ENCODE measurements at places on chromosomes 4 and X.

DNA sequence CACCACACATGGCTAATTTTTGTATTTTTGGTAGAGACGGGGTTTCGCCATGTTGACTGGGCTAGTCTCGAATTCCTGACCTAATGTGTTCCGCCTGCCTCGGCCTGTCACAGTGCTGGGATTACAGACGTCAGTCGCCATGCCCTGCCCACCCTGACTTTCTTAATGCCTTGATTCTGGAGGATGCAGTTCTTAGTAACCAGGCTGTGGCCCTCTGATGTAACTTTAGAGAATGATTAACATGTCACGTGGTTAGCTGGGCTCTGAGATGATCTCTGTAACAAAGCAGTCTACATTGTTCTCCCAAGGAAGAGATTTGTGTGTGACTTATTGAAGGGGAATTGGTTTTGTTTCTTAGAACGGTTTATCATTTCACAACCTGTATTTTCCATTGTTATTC, 30.6 kb downstream of the ANK2 start:
- no peak for DNase-seq

GRCh38 chr4:147913137-147913536, 181.2 kb downstream of the ARHGAP10 start:
- DNase-seq, result no peak

GRCh38 chrX:101395789-101396188, 5.0 kb downstream of the RPL36A start:
- no peak for DNase-seq

DNA sequence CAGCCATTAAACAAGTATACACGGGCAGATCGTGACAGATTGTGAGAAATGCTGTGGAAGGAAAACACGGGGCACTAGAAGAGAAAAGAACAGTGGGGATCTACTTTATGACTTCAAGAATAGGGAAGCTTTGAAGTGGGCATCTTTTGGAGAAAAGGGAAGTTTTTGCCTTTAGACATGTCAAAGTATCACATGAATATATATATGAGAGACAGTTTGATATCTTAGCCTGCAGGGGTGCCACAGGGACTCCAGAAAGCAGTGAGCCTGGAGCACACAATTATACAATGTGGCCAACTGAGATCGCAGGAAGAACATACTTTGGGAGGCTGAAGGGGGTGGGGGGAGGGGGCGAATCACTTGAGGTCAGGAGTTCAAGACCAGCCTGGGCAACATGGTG, 35.7 kb downstream of the RELL1 start:
- DNase-seq, result no peak

All from activated CD4-positive, alpha-beta T cell treated with anti-CD3 and anti-CD28 coated beads, Interleukin-2, Interleukin-6, amounts not matched to agents 100 ng/mL and 50 ng/mL, durations not matched to agents 16 hours and 8 hours (primary cell).